Activated naive CD8-positive, alpha-beta T cell treated with anti-CD3 and anti-CD28 coated beads, Interleukin-2, amount 50 U/mL, for 16 hours (primary cell): ENCODE measurements at places on chromosomes 7 and 10.

- DNase-seq: no peak
Observed at GRCh38 chr7:40015790-40016296, 65.8 kb downstream of the CDK13 start.

DNA sequence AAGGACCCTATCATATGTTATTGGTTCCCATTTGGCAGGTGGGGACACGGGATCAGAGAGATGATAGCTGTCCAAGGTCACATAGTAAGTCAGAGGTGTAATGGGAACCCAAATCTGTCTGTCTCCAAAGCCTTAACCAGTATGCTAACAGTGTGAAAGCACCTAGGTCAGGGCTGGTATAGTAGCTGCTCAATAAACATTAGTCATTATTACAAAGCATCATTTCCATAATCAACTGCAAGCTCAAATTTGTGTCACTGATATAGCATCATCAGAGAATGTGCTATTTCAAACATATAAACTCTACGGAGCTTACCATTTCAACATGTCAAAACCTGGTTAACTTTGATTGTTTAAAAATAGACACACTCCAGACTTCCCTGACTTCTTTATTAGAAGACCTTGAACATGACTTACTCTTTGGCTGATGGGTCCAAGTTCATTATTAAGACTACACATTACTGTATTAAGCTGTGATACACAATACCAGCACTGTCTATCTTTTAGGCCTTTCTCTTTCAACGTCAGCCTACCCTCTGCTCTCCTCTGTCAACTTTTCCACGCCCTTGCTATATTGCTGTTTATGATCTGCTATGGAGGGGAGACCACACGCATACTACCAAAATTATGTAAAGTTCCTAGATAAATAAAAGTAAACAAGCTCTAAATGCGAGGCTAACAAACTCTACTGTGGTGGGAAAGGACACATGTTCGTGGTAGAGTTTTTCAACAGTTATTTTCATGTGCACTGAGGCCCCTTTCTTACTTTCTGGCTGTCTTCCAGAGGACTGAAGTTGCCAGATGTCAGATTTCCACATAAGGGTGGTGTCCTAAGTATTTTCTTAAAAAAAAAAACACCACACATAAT lies 33.6 kb downstream of the DNMBP start:
- no peak for DNase-seq

- DNase-seq: no peak
Observed at GRCh38 chr7:116071629-116072028, 41.1 kb upstream of the TFEC start.

DNA sequence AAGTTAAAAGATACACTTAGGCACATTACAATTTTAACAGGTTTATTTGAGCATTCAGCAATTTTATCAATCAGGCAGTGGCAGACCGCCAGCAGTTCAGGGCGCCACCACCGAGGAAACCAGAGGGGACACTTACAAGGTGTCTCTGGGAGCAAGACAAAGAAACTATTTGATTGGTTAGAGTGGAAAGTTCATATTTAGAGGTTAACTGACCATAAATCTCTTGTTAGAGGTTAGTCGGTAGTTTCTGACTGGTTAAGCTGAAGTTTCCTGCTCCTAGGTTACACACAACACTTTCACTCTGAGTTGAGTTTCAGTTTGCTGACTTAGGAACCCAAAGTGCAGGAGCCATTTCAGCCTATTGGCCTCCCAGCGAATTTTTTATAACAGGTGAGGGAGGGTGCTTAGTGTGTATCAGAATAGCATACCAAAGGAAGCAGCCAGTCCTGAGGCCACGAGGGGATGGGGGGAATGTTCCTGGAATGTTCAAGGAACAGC lies 10.8 kb upstream of the PVRIG start:
- DNase-seq: no peak

- no peak for DNase-seq
Observed at GRCh38 chr10:43389867-43390266, 18.4 kb downstream of the FXYD4 start.

- no peak for DNase-seq
Observed at GRCh38 chr7:117963264-117964197, 90.3 kb upstream of the CTTNBP2 start.

DNA sequence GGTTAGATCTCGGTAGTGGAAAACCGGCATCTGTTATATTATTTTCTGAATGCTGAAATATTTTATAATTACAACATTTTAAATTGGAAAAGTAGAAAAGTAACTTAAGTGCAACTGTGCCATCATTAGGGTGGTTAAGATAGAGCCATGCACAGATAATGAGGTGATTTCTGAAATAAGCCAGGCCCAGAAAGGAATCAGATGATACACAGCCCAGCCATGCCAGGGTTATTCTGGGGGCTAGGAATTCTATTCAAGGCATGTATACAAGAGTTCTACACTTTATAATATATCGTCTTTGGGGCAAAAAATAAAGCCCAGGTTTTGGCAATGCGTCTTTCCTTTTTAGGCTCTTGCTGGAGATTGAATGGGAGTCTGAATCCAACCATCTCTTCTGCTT lies 128.7 kb downstream of the ITGB8 start:
- DNase-seq: no peak

DNA sequence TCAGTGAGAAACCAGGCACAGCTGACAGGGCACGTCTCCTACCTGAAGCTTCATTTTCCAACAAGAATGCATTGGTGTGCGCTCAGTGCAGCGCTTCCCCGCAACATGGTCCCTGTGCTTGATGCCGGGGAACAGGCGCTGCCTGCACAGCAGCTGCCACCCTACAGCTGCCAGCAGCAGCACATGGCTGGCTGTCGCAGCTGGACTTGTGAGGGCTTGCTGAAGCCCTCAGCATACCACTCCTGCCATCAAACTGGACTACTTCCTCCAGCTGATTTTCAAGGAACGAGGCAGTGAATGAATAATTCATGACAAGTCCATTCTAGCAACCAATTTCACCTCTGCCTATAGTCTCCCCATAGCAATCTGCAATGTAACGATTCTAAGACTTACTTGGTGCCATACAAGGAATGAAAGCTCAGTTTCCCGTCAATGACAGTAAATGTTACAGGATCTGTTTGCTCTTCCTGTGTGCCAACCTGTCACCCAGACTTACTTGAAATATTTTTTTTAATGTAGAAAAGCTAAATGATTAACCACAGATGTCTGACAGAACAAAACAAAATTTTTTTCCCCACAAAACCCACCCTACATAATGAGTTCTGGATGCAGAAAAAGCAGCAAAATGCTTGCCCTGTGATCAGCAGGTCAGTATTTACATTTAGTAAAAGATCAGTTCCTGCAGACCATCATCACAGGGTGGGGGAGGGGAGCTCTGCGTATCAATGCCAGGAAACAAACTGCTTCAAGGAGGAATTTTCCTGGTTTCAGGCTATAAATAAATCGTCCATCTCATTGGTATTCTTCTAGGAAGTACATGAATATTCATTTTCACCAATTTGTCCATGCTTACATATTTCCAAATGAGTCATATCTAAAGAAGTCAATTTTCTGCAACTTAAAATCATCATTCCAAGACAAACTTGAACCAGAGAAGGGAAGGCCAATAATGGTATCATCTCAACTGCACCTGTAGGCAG lies 140.6 kb downstream of the ALOX5 start:
- no peak for DNase-seq

- DNase-seq: no peak
Observed at GRCh38 chr7:114921631-114922025, 266 bp upstream of the MDFIC start.

DNA sequence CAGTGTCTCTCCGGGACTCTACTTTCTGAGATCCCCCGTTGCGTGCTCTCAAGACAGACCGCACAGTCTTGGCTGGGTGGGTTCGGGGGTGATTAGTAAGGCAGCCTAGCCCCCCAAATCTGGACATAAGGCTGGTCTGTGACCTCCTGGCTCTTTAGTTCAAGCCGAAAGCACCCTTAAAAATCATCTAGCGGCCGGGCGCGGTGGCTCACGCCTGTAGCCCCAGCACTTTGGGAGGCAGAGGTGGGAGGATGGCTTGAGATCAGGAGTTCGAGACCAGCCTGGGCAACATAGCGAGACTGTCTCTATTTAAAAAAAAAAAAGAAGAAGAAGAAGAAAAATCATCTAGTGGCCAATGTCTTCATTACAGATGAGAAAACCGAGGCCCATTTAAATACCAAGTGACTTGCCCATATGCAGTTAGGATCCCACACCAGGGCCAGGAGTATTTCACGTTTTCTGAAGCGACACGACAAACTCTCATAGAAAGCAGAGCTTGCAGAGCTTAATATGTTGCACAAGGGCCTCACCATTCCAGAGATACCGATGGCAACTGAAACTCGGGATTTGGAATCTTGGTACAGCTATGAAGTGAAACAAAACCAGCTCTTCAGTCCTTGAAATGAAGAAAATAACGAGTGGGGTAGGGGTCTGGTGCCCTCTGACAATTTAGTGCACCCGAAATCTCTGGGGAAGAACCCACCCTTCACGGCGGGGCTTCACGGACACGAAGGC lies 703 bp upstream of the HILPDA start:
- DNase-seq: no peak

- DNase-seq: no peak
Observed at GRCh38 chr10:87760195-87760905, 57.7 kb downstream of the ATAD1 start.

GRCh38 chr10:43622038-43622437 lies 15.8 kb downstream of the ZNF485 start:
- DNase-seq: no peak

DNA sequence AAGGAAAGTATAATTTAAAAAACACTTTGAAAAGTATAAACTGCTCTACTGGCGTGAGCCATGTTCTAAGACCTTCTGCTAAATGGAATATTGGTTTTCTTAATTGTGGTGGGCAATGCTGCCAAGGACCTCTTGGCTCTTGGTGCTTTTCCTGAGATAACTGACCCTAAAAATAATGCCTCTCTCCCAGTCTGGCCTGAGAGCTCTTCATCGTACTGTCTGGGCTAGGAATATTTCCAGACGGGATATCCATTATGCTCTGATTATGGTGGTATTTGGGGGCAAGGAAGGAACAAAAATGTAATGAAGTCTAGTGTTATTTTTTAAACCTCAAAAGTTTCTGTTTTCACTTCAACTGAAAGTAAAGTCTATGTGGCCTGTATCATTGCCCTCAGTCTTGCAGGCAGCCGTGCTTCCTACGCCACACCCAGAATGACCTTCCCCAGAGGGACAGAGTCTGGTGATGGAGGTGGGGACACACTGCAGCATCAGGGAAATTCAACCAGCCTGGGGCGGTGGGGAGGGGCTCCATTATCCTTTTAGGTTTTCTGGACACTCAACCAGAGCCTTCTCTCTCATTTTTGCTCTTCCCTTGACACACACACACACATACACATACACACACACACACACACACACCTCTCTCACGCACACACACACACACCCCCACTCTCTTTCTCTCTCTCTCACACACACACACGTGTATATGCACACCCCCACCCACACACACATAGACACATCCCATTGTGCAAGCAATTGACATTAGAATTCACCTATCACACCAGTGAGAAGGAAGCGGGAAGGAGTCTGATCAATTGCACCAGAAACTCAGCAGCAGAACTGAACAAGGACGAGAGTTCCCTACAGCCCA lies 99.6 kb downstream of the LRRC18 start:
- no peak for DNase-seq

DNA sequence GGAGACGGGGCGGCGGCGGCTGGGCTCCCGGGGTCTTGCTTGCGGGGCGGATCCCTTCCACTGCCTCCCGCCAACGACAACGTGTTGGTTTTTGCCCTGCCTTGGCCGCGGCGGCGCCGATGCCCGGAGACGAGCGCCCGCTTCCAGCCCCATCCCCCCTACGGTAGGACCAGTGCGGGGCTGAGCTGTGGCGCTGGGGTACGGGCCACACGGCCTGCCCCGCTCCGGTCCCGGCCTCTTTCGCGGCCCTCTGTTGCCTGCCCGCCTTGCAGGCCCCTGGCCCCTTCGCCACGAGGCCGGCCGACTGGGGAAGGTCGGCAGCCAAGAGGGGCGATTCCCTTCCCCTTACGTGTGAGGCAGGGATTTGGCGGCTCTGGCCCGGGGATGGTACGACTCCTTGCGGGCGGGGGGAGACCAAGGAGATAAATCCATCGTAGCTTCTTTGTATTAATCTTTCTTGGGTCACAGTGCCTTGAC lies 488 bp downstream of the EIF4H start:
- DNase-seq: peak; percentile 2

- DNase-seq: no peak
Observed at GRCh38 chr10:72426986-72427385, 72.3 kb upstream of the DNAJB12 start.

DNA sequence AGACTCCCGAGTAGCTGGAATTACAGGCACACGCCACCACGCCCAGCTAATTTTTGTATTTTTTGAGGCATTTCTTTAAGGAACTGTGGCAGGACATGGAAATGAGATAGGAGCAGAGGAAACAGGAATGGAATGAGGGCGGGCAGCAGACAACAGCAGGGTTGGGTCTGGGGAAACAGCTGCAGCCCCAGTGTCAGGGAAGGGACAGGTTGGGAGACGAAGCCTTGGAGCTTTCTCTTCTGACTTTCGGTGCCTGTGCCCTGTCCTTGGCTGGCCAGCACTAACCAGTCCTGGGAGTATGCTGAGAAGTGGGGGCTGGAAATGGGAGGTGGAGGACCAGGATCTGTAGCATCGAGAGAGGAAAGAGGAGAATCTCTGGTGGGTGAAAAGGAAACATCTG lies 47.4 kb downstream of the ATOH7 start:
- no peak for DNase-seq

- DNase-seq: no peak
Observed at GRCh38 chr7:11210374-11210773, 236.7 kb downstream of the PHF14 start.

- DNase-seq: no peak
Observed at GRCh38 chr10:132563485-132564248, 26.1 kb downstream of the INPP5A start.
